ENCODE measurements at places on chromosomes 2 and 18. TPM values are rescaled to one million over a fixed set of nuclear protein-coding genes. Genes with fewer than 3 reads are reported as not detected.
A peak's percentile ranks its signal among the peaks of the same experiment; 100 is the strongest.

Gene AQP12A
- not detected for total RNA-seq

Gene MYO1B
- 206 TPM for total RNA-seq

Gene RAX
- total RNA-seq, result not detected

Gene TMEM185B
- total RNA-seq, result 3.8 TPM

Gene KCNG2
- not detected for total RNA-seq

Gene SCN7A
- 2.7 TPM for total RNA-seq

Gene GNAL
- total RNA-seq, result 1.9 TPM

Gene EFEMP1
- 2.4 TPM for total RNA-seq

Gene CMPK2
- 1.9 TPM for total RNA-seq

Gene ERFE
- 0.31 TPM for total RNA-seq

Gene B3GNT7
- total RNA-seq, result 0.79 TPM

Gene TRIP12
- total RNA-seq, result 75.9 TPM

Gene DNPEP
- 39.7 TPM for total RNA-seq

Gene REG1B
- total RNA-seq, result not detected

Gene ALPG
- not detected for total RNA-seq

- DNase-seq, result no peak
These were observed 24.1 kb downstream of the ENOSF1 start for GRCh38 chr18:688323-688722.

GRCh38 chr18:70462078-70462439 is 173.2 kb downstream of the SOCS6 start:
- no peak for DNase-seq

DNA sequence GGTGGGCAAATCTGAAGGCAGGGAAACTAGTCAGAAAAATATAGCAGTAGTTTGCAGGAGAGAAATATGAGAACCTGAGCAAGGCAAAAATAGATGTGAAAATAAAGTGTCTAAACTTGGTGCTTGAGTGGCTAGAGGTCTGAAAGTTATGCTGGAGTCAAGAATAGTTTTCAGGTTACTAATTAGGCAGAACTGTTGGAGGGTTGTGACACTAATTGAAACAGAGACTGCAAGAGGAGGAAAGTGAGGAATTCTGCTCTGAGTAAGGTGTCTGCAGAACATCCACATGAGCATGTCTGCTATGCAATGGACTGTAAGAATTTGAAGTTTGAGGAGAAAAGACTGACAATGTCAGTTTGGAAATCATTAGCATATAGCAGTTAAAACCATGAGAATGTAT is 444.0 kb upstream of the LRRTM1 start:
- DNase-seq, result no peak

DNA sequence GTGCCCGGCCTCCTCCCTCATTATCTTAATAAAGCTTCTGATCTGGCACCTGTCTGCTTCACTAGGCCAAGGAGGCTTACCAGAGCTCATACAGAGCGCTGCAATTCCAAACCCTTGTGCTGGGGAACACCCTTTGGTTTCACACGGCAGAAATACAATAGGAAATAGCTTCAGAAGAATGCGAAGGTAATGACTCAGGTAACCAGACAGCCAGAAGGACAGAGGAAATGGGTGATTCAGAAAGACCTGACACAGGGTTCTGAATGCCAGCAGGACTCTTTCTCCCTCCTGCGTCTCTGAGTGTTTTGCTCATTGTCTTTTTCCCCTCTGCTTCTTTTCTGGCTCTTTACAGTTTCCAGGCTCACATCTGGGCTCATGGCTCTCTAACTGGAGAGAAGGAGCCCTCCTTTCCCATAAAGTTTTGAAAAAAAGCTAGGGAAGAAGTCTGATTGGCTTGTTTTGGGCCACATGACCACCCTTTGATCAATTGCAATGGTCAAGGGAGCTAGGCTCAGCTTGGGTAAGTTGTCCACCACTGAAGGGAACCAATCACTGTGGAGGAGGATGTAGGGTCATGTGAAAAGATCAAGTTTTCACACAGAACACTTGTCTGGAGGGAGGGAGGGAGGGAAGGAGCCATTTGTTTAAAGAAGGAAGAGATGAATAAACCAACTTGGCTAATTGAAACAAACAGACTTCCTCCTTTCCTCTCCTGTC is 90.5 kb upstream of the UPP2 start:
- no peak for DNase-seq

GRCh38 chr2:144233317-144233716 is 286.6 kb downstream of the ZEB2 start:
- DNase-seq, result no peak

- DNase-seq, result no peak
These were observed 352.8 kb upstream of the GYPC start for GRCh38 chr2:126303113-126303512.

DNA sequence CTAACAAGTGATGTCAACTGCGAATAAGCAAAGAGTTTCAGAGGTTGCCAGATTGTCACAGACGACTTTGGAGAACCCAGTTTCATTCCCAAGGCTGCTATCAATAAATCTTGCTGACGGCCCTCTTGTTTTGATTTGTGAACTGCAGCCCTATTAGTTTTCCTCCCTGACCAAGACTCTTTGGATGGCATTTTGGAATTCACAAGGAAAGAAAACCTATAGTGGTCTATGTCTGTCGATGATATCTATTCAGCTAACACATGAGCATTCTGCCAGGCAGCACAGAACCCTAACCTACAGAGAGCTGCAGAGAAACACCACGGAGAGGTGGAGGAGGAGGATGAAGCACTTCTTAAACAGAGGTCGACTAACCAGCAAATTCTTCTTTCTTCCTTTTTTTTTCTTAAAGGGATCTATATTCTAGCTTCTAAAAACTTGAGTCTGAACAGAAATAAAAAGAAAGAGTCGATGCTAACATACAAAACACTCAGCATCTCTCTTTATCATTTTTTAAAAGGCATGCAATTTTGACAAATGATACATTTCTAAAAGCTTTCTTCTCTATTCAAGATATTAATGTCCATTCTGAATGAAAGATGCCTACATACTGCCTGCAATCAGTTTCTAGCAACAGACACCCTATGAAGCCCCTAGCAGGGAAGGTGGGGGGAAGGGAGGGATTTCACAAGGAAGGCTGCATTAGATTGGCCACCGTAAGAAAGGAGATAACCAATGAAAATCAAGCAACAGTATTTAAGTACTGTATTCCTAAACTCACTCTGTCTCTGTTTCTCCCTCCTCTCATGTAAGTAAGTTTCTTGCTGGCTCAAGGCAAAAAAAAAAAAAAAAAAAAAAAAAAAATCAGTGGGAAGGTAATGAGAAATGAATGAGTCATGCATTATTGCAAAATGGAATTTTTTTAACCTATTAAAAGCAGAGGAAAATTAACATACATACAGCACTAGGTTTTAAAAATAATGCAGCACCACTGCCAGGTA is 83.0 kb upstream of the CHRNA1 start:
- DNase-seq, result no peak

GRCh38 chr2:1799174-1799573 is 54.9 kb upstream of the PXDN start:
- no peak for DNase-seq

GRCh38 chr2:60806595-60806987 is 50.5 kb downstream of the PAPOLG start:
- no peak for DNase-seq

DNA sequence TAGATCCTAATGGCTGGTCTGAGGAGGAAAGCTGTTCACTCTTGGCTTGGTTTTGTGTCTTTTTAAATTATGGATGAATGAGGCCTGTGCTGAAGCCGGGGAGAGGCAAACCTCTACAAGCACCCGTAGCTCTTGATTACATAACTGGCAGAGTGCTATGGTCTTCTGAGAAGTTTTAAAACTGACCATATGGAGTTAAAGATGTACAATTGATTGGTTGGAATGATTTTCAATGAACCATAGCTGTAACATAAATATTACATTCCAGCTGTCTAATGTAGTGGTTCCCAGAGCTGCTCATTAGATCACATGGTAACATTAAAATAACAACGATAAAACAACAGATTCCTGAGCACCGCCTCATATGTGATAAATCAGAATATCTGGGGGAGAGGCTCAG is 71.1 kb upstream of the MAP4K3 start:
- DNase-seq, result no peak

DNA sequence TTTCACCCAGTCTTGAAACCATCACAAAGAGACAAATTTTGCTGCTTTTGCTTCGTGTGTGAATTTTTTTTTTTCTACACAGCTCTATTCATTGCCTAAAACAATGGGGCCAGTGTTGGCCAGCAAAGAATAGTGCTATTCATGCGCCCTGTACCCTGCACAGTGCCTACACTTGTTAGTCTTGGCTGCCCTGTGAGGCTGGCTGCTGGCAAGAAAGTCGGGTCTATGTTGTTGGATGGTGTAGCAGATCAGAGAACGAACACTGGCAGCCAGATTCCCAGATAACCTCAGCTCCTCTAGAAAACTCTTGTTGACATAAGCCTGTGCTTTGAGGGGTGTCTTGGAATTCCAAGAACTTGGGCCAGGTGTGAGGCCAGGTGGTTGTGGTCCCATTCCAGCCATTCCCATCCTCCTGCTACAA is 455.7 kb upstream of the TCF4 start:
- DNase-seq, result peak; percentile 64

DNA sequence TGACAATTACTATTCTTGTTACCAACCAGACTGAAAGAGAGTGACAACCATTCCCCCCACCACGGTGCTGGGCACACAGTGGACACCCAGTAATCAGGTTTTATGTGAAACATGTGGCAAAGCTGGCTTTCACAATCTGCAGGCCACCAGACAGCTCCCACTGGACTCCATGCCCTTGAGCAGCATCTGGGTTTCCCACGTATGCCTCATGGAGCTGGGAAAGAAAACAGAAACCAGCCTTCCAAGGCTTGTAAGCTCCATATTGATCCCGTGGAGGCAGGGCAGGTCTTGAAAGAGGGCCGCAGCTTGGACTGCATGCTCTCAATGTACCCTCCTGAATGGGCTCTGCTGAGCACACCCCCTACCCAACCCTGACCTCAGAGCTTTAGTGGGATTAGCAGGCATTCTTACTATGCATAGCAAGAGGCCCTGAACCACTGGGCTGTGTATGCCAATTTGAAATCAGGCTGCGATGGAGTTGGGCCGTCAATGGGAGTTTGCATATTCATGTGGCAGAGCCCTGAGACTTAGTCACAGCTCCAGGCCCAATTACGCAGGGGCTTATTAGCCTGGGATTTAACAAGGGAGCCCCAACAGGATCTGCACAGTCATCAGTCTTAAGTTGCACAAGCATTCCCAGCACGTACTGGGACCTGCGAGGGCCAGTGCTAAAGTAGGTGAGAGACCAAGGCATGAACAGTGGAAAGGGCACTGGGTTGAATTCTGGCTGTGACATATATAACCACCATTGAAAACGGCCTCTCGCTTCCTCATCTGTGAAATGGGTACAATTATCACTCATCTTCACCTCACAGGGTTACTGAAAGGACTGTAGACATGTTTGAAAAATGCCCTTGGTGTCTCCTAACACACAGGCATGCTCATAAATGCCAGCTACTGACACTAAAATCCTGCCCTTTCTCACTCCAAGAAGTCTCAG is 10.5 kb downstream of the C1QL2 start:
- DNase-seq, result no peak

- DNase-seq, result no peak
These were observed 3.6 kb downstream of the TTR start for GRCh38 chr18:31595121-31595771.

DNA sequence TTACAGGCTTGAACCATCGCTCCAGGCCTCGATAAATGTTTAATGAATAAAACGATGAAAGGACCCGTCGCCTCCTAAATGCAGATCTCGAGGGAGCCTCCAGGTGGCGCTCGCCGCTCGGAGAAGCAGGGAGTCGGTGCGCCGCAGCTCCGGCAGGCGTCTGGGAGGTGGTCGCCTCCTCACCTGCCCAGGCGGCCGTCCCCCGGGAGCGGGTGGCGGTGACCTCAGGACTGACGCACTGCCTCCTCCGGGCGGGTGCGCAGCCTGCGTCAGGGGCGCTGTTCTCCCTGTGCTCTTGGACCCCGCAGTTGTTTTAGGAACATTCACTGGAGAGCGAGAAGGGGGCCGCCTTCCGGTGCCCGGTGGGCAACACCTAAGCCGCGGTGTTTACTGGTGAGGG is 38.6 kb upstream of the POLE4 start:
- DNase-seq, result peak; percentile 72

- DNase-seq, result no peak
These were observed 28.0 kb downstream of the HPCAL1 start for GRCh38 chr2:10330700-10331026.

DNA sequence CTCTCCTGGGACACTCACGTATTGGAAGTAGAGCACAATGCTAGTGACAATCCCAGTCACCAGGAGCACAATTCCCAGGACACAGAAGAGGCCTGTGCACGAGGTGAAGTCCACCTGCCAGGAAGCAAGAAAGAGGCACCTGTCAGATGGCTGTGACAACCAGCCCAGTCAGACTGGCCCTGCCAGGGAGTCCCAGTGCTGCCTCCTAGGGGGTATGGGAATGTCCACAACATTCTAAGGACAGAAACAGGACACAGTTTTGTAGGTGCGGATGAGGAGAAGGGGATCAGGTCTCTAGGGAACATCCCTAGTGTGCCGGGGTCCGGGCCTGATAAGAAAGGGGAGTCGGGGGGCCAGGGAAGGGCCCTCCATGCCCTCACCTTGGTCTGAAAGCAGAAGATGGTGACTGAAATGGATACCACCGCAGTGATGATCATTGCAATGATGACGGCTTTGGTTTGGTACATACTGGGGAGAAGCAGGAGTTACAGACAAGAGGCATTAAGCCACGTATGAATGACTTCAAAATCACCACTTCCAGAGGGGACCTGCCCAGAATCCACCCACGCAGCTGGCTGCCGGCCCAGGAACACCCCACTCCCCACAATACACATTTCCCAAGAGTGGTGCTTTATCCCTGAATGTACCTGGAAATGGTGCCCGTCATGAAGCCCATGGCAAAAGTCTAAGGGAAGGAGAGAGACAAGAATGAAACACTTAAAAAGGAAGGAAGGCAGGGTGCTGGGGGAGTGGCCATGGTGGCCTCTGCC is 6.9 kb downstream of the PNKD start:
- DNase-seq, result no peak

DNA sequence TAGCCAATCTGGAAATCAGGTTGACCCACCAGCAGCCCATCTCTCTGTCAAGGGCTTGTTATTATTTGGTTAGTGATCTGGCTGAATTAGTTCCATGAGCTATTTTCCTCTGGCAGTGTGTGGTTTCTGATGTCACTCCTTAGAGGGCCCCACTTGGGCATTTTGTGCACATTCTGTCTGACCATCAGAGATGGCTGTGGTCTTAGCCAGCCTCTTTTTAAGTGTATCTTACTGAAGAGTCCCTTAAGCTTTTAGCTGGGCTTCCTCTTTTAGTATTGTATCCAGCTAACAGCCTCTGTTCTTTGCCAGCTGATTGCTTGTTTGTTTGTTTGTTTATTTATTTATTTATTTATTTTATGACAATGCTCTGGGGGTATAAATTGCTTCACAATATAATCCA is 951.1 kb upstream of the CNTNAP5 start:
- no peak for DNase-seq

GRCh38 chr2:206721256-206721920 is 3.2 kb upstream of the DYTN start:
- DNase-seq, result no peak

- peak; percentile 83 for DNase-seq
These were observed 126.3 kb downstream of the NRP2 start for GRCh38 chr2:205808486-205809121.

- DNase-seq, result no peak
These were observed 1552.3 kb upstream of the SLC39A10 start for GRCh38 chr2:194104687-194105086.

GRCh38 chr2:197890168-197890567 is 85.8 kb downstream of the PLCL1 start:
- no peak for DNase-seq
